ENCODE measurements at places on chromosomes 1 and 21. TPM values are rescaled to one million over a fixed set of nuclear protein-coding genes. Genes with fewer than 3 reads are reported as not detected.

DNA sequence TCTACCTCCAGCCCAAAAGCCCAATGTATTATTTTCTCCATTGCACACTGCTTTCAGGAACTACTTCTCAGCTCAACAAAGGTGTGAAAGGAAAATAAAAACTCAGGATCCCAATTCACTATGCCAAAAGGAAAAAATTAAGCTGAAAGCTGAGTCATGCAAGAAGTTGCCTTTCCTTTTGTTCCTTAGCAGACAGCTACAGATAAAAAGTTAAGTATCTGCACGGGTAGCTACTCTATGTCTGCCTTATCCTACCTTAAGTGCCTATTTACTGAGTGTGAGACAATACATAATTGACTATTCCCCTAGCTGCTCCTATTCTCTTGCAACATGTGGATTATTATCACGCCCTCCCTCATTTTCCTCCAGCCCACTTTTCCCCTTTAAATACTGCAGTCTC is 84.1 kb downstream of the ADCY10 start:
- H3K4me1 ChIP-seq, result no peaks in the 10 kb centered on the region
- DNase-seq, result no peak
- no peaks in the 10 kb centered on the region for H3K27me3 ChIP-seq
- no peak overlapping the region for H3K4me3 ChIP-seq

DNA sequence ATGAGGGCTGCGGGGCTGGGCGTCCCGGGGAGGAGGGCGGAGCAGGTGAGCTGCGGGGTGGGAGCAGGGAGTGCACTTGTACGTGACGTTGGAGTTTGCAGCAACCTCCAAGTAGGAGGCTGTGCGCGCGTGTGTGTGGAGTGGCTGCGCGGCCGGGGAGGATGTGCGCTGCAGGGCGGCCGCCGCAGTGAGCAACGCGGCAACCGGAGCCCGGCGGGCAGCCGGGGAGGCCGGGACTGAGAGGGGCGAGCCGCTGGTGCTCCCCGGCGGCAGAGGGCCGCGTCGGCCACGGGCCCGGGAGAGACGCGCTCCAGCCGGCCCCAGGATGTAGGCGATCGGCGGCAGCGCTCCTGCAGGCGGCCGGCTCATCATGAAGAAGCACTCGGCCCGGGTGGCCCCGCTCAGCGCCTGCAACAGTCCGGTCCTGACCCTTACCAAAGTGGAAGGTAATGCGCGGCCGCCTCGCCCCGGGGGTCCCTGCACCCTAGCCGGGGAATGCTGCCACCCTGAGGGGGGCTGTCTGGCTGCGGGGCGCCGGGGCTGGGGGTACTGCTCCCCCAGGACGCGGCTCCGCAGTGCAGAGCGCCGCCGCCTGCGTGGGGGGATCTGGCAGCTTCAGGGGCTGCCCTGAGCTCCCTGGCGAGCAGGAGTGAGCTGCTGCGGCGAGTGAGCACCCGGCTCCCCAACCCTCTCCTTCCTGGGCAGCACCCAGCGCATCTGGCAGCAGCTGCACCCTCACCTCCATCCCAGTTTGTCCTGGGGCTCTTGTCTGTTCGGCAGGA is 158.9 kb upstream of the COA6 start:
- peaks cover 17% of the 10 kb centered on the region for H3K27me3 ChIP-seq
- peak overlapping the region; percentile 47 for H3K4me3 ChIP-seq
- no peaks in the 10 kb centered on the region for H3K36me3 ChIP-seq
- DNase-seq, result peak; percentile 85
- no peak overlapping the region for H3K27ac ChIP-seq
- peaks cover 5% of the 10 kb centered on the region for H3K4me1 ChIP-seq

GRCh38 chr1:63931468-63931867 is 157.7 kb downstream of the ROR1 start:
- H3K27ac ChIP-seq, result no peak overlapping the region
- H3K4me3 ChIP-seq, result no peak overlapping the region
- DNase-seq, result no peak
- no peaks in the 10 kb centered on the region for H3K27me3 ChIP-seq
- peaks cover 8% of the 10 kb centered on the region for H3K4me1 ChIP-seq
- no peaks in the 10 kb centered on the region for H3K36me3 ChIP-seq

- no peaks in the 10 kb centered on the region for H3K27me3 ChIP-seq
- H3K4me1 ChIP-seq, result no peaks in the 10 kb centered on the region
- H3K36me3 ChIP-seq, result no peaks in the 10 kb centered on the region
- no peak overlapping the region for H3K27ac ChIP-seq
Measured at GRCh38 chr1:21451212-21451611, 11.3 kb downstream of the NBPF3 start.

KCNK2 gene
- 0.26 TPM for total RNA-seq

CD247 gene
- total RNA-seq, result 8.9 TPM

Measured in upper lobe of right lung (tissue), 1 donor.